Naive thymus-derived CD8-positive, alpha-beta T cell (primary cell): ENCODE measurements at places on chromosomes 7 and 10.

DNA sequence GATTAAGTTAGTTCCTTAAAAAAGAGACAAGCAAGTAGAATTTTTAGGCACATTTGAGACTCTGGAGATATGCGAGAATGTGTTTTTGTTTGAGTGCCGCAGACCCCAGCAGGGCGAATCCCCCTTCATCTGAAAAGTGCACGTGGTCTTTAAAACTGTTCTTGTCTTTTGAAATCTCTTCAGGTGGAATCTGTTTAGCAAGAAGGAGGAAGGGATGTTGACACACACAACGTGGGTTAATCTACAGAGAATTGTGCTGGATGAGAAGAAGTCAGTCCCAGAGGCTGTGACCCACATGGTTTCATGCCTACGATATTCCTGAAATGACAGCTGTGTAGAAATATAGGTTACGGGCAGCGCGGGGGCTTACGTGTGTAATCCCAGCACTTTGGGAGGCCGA lies 27.1 kb upstream of the ZFAND2A start:
- no peak overlapping the region for H3K27ac ChIP-seq
- H3K36me3 ChIP-seq = no peaks in the 10 kb centered on the region
- H3K27me3 ChIP-seq = peaks cover 47% of the 10 kb centered on the region

- H3K27ac ChIP-seq = no peak overlapping the region
- peaks cover 3% of the 10 kb centered on the region for H3K27me3 ChIP-seq
- H3K36me3 ChIP-seq = no peaks in the 10 kb centered on the region
- no peaks in the 10 kb centered on the region for H3K4me1 ChIP-seq
Observed at GRCh38 chr10:76632767-76633051, 1004.9 kb downstream of the KCNMA1 start.

DNA sequence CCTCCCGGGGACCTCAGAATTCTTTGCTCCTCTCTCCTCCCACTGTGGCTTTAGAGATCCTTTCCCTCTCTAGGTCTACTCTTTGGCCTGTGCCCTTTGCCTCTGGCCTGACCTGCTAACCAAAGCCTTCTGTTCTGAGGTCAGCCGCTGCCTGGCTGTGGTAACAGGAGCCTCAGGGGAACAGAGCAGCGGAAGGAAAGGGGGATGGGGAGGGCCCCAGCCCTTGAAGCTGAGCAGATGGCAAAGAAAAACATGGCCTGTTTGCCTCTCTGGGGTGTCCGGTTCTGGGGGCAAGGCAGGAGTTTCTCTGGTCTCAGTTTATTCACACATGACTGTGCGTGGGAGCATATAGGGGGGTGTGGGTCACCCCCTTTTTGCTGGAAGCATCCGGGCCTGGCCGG lies 28.2 kb downstream of the COL26A1 start:
- no peaks in the 10 kb centered on the region for H3K36me3 ChIP-seq
- H3K4me3 ChIP-seq = peak overlapping the region; percentile 82
- peak overlapping the region; percentile 82 for H3K27ac ChIP-seq
- H3K4me1 ChIP-seq = peaks cover 20% of the 10 kb centered on the region

- DNase-seq = no peak
- peaks cover 3% of the 10 kb centered on the region for H3K36me3 ChIP-seq
- no peaks in the 10 kb centered on the region for H3K27me3 ChIP-seq
- H3K27ac ChIP-seq = no peak overlapping the region
- H3K4me1 ChIP-seq = peaks cover 7% of the 10 kb centered on the region
Observed at GRCh38 chr10:102949916-102950315, 31.8 kb downstream of the CNNM2 start.
